ENCODE measurements at places on chromosomes 5 and 9.

- no peak for DNase-seq
These were observed 5.3 kb downstream of the OTP start for GRCh38 chr5:77633207-77633675.

- no peak for DNase-seq
These were observed 159.0 kb downstream of the TLE1 start for GRCh38 chr9:81530310-81530810.

GRCh38 chr9:125931211-125931610 is 184.0 kb downstream of the PBX3 start:
- DNase-seq: no peak

- no peak for DNase-seq
These were observed 315.3 kb upstream of the MSX2 start for GRCh38 chr5:174409070-174409469.

- DNase-seq: no peak
These were observed 27.7 kb upstream of the QSOX2 start for GRCh38 chr9:136273244-136273865.

- DNase-seq: no peak
These were observed 84.3 kb upstream of the PANK3 start for GRCh38 chr5:168663276-168664004.

DNA sequence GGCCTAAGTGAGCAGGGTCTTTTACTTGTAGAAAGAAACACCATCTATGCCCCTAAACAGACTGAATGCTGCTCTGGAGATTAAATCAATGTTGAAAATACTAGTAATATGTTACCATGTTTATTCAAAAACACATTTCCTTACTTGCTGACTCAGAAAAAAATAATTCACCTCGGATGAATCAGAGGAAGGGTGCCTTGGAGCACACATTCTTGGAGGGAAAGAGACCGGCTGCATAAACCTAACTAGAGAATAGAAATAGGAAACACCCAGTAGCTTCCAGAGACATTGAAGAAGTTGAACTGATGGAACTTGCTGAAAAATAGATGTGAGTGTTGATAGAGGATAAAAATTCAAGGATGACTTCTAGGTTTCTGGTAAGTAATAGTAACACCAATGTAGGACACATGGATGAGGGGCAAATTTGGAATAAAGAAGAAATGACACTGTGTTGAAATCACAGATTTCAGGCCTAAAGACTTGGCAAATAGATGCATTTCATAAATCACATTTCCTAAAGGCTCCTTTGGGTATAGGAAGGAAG is 76.9 kb upstream of the MINAR2 start:
- DNase-seq: no peak

DNA sequence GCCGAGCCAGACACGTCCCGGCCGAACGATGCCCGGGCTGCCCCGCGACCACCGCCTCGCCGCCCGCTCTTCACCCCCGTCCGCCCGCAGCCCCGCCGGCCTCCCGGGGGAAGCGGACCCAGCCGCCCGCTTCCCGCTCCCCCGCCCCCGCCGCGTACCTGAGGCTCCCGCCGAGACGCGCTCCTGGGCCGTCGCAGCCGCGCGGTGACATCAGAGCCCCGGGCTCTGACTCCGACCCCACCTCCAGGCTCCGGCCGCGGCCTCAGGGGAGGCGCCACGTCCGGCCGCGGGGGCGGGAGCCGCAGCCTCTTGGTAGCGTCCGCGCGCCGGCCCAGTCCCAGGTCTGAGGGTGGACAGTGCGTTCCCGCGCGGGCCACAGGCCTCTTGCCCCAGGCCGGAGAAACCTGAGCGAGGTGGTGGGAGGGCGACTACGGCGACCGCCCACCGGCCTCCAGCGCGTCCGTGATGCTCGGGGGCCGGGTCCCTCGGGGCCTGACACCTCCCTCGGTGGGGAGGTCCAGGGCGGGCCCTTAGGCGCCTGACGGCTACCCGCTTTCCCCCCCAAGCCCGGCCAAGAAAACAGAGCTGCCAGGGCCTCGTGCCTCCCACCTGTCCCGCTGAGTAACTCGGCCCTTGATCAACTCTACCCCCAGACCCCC is at the start of gene SHROOM1:
Gene SHROOM1 (minus strand): TSS at position 212 of the 659 bp plus-strand sequence. CDS start 4,507 bp downstream, outside the sequence.
- no peak for DNase-seq

- no peak for DNase-seq
These were observed 3.5 kb upstream of the PRDM12 start for GRCh38 chr9:130660683-130661450.

GRCh38 chr5:32589942-32590869 is 4.8 kb downstream of the SUB1 start:
- DNase-seq: no peak

- no peak for DNase-seq
These were observed 5.5 kb upstream of the SMIM32 start for GRCh38 chr5:136198453-136198852.

- no peak for DNase-seq
These were observed 35.7 kb downstream of the RXRA start for GRCh38 chr9:134361843-134362414.

DNA sequence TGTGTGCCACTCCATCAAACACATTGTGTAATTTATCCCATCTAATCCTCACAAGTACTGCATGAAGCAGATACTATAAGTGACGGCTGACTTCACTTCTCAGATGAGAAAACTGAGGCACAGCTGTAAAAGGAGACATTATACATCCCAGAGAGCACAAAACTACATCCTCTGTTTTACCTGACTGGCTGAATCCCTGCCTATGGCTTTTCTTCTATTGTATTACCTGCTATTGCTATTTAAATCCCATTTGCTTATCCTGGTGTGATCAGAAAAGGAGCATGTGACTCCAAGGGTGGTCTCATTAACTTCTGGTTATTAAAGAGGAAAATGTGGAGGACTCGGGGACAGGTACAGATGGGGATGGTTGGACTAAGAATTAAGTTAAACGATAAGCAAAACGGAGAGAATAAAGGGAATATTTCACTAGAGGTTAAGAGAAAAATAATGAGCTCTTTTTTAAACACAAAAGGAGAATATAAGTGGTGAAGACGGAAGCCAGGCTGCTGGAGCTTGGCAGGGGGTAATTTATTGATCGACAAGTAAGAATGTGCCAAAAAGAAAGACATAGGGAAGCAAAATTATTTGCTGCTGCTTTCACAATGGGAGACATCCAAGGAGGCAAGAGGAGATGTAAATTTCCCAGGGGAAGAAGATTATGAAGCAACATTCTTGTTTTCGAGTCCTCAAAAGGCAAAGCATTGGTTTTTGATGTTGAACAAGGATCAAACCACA is 155.7 kb upstream of the GPR151 start:
- DNase-seq: no peak

DNA sequence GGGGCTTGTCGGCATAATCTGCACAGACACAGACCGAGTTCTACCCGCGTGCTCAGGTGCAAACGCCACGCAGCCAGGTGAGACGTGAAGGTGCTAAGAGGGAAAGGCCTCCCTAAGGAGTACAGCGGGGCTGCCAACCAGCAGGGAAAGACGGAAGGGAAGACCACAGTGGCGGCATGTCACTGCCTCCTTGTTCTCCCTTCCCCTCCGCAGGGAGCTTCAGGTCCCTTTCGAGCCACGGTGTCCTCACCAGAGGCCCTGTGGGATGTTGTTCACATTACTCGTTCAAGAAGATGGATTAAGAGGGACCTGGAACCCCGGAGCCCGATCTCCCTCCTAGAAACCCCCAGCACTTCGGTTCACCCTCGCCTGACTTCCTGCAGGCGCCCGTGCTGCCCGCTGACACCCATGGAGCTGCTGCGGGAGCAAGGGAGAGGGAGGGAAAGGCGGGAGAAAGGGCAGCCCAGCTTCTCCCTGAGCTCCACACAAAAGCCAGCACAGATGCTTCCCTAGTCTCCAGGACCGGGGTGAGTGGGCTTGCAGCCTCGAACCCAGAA is 686 bp downstream of the BRD9 start:
- no peak for DNase-seq

DNA sequence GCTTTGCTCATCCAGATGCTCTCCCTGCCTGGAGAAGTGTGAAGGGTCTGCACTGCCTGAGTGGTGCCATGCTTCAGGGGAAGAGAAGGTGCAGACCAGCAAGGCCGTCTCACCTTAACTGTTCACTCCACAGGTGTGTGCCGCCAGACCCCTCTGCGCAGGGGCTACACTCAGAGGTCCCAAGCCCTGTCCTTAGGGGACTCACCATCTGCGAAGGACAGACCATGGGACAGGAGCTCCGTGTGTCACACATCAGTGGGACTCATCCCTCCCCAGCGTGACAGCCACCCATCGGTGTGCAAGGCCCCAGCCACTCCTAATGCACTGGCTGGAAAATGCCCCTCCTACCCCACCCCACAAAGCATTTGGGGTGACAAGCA is 142.9 kb downstream of the OLFM1 start:
- DNase-seq: no peak

DNA sequence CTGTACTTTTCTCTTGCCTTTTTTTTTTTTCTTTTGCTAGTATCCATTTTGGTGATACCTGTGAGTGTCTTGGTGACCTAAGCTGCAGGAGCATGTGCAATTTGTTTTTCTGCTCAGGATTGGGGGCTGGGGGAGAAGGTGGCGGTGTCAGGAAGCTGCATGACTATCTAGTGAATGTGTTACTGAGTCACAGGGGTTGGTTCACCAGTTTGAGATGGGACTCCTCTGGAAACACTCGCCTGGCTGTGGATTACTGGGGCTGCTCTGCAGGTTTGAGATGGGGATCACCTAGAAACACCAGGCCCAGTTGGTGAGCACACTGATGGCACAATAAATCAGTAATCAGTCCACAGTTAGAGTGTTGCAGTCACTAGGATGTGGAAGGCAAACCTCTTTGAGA is 447.9 kb downstream of the SPATA31D1 start:
- DNase-seq: no peak

DNA sequence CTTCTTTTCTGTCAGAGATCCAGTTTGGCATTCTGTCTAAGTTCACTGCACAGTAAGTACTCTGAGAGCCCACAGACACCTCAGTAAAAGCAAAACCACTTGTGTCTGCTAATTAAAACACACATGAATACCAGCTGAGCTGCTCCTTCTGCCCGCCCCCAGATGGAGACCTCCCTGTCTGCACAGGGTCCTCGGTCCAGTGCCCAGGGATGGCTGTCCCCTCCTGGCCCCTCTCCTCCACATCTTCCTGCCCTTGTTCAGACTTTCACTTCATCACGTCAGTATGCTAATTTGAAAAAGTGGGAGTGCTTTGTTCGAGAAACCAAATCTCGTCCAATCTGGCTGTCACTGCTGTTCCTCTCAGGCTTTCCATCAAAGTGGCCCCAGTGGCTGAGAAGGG is 43.5 kb downstream of the LIX1 start:
- no peak for DNase-seq

- DNase-seq: no peak
These were observed 195.7 kb downstream of the AOPEP start for GRCh38 chr9:94922098-94922607.

GRCh38 chr5:173913686-173914321 is 25.7 kb downstream of the CPEB4 start:
- no peak for DNase-seq

- no peak for DNase-seq
These were observed 23.0 kb upstream of the NR3C1 start for GRCh38 chr5:143426437-143426991.

DNA sequence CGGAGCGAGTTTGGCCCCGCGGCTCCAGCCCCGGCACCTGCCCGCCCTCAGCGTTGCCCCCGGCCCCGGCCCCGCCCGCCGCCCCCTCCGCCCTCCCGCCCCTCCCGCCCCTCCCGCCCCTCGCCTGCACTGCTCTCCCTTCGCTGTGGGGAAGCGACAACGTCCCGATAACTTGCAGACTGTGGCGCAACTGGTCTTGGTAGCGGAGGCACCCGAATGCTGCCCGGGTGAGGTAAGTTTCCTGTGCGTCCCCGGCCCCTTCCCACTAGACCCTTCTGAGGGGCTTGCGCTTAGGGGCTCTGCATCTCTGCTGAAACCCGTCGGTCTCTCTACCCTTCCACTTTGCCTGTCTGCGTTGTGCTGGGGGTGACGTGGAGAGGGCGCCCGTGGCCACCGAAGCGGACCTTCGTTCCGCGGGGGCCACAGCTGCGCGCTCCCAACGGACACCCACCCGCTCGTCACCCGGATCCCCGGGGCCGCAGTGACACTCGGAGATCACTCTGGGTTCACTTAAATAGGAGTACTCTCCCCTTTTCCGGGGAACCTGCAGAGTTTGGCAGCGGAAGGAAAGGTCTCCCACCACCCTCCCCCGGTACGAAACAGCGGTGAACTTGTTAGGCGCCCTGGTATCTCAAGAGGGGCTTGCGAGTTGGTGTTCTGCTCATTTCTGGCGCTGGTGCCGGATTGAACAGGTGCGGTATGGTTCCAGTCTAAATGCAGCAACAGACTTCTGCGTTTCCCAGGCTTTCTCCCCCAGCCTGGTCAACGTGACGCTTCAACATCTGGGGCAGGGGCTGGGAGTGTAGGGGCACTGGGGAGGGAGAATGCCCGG is 707 bp downstream of the PIP5K1B start:
- no peak for DNase-seq

DNA sequence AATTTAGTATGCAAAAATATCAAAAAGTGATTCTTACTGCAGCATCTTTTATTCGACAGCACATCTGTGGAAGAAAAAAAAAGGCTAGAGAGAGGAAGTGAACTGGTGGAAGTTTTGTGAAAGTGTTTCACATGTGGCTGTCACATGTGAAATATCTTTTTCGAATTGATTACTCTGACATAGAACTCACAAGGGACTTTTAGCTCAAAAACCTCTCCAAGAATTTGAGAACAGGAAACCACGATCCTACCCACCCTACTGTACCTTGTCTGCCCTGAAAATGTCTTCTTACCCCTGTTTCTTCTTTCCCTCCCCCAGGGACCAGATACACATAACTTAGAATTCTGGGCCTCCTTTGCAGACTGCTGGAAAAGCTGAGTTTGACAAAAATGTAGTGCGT is 106.5 kb upstream of the PRRC1 start:
- no peak for DNase-seq

- DNase-seq: no peak
These were observed 116.6 kb upstream of the ABCA1 start for GRCh38 chr9:105044518-105044917.

- no peak for DNase-seq
These were observed 457.7 kb downstream of the BNC2 start for GRCh38 chr9:16412740-16413139.

DNA sequence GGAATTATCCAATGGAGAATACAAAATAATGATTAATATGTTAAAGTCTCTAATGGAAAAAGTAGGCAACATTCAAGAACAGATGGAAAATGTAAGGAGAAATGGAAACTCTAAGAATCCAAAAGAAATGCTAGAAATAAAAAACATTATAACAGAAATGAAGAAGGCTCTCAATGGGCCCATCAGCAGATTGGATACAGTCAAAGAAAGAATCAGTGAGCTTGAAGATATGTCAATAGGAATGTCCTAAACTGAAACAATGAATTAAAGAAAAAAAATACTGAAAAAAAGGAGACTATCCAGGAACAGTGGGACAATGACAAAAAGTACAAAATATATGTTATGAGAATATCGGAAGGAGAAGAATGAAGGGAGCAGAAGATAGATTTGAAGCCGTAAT is 193.1 kb downstream of the DAB2IP start:
- no peak for DNase-seq

- no peak for DNase-seq
These were observed 4.8 kb upstream of the ACOT12 start for GRCh38 chr5:81398741-81399140.

DNA sequence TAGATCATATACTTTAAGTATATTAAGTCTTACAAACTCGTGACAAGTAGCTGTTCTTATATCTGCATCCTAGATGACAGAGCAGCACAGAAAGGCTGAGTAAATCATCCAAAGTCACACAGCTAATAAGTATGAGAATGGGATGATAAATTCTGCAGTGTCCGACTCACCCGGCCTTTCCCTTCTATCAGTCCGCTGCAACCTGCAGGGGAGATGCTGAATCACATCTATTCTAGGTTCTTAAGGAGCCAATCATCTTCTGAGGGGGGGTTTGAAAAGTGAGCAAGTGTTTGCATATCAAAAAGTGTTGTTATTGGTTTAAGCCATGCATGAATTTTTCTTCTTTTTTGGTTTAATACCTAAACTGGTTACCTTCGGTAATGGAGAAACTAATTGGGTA is 38.9 kb downstream of the ADAMTS16 start:
- DNase-seq: no peak
